Activated B cell treated with CpG ODN at 0.5 μM for 24 hours (primary cell): ENCODE measurements at places on chromosomes 13 and 19.

GRCh38 chr13:87120476-87120875 lies 550.7 kb upstream of the SLITRK5 start:
- no peak for DNase-seq
- H3K27me3 ChIP-seq, result no peaks in the 10 kb centered on the region
- no peaks in the 10 kb centered on the region for H3K36me3 ChIP-seq
- H3K4me1 ChIP-seq, result no peaks in the 10 kb centered on the region
- H3K4me3 ChIP-seq, result no peak overlapping the region
- H3K27ac ChIP-seq, result no peak overlapping the region

DNA sequence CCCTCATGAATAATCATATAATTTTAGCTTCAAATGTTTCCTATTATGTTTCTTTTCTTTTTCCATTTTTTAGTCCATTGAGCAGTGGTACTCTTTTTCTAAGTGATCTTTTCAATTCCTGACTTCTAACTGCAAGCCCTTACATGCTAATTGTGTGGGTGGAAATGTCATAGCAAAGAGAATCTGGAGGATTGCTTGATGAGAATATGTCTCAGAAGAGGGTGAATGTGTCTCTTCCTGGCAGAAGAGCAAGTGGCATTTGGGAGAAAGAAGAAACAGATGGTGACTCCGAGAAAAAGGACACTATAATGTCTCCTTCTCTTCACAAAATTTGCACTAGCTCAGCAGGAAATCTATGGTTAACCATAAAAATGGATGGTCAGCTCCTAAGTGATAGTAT lies 2320.0 kb downstream of the PCDH9 start:
- no peak for DNase-seq
- H3K27me3 ChIP-seq, result no peaks in the 10 kb centered on the region
- H3K4me3 ChIP-seq, result no peak overlapping the region
- no peak overlapping the region for H3K27ac ChIP-seq
- no peaks in the 10 kb centered on the region for H3K36me3 ChIP-seq

DNA sequence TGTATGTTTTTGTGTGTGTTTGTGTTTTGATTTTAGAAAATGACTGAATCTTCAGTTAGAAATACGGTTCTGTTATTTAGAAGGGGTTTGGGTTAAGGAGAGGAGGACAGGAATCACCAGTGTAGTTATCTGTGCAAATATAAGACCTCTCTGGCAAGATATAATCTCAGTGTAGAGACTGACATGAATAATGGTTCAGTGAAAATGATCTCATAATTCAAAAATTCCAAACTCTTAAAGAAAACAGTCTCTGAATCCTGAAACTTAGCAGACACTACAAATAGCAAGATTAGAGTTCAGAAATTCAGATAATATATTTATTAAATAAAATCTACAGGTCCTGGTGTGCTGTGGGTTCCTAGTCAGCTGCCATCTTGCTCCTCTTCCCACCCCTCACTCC lies 73.5 kb downstream of the PDS5B start:
- no peak overlapping the region for H3K27ac ChIP-seq
- no peaks in the 10 kb centered on the region for H3K27me3 ChIP-seq
- DNase-seq, result no peak
- peaks cover 3% of the 10 kb centered on the region for H3K4me1 ChIP-seq
- H3K36me3 ChIP-seq, result peaks cover 43% of the 10 kb centered on the region

DNA sequence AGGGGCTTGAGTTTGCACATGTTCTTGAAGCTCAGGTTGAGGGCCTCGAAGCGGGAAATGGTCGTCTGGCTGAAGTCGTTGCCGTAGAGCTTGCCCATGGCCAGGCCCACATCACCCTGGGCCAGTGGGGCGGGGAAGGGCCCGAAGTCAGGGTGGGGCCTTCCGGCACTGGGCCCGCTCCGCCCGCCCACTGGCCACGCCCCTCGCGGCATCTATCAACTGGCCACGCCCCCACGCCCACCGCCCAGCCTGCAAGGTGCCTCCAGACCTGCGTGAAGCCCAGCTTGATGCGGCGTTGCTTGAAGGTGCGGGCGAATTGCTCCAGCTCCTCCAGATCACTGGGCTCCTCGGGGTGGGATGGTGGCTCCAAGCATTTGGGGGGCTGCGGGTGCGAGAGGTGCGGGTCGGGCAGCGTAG lies 19.9 kb downstream of the ZNF574 start:
- H3K27ac ChIP-seq, result no peak overlapping the region
- H3K4me3 ChIP-seq, result no peak overlapping the region
- DNase-seq, result no peak
- H3K27me3 ChIP-seq, result no peaks in the 10 kb centered on the region
- H3K36me3 ChIP-seq, result peaks cover 77% of the 10 kb centered on the region

DNA sequence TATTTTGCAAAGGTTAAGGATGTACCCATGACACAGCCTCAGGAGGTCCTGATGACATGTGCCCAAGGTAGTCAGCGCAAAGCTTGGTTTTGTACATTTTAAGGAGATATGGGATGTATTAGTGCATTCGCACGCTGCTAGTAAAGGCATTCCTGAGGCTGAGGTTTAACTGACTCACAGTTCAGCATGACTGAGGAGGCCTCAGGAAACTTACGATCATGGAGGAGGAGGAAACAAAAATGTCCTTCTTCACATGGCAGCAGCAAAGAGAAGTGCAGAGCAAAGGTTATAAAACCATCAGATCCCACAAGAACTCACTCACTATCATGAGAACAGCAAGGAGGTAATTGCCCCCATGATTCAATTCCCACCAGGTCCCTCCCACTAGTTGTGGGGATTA lies 1017.4 kb downstream of the EFNB2 start:
- no peak for DNase-seq
- H3K4me3 ChIP-seq, result no peak overlapping the region
- no peaks in the 10 kb centered on the region for H3K27me3 ChIP-seq
- no peak overlapping the region for H3K27ac ChIP-seq

GRCh38 chr19:47142779-47143178 lies 12.1 kb downstream of the SAE1 start:
- H3K27me3 ChIP-seq, result no peaks in the 10 kb centered on the region
- no peak overlapping the region for H3K4me3 ChIP-seq
- DNase-seq, result no peak
- peaks cover 59% of the 10 kb centered on the region for H3K36me3 ChIP-seq

- H3K4me1 ChIP-seq, result peaks cover 10% of the 10 kb centered on the region
- no peaks in the 10 kb centered on the region for H3K36me3 ChIP-seq
- H3K4me3 ChIP-seq, result no peak overlapping the region
- no peak for DNase-seq
- no peak overlapping the region for H3K27ac ChIP-seq
- H3K27me3 ChIP-seq, result peaks cover 7% of the 10 kb centered on the region
Observed at GRCh38 chr19:44611812-44612295, 1.5 kb upstream of the IGSF23 start.

DNA sequence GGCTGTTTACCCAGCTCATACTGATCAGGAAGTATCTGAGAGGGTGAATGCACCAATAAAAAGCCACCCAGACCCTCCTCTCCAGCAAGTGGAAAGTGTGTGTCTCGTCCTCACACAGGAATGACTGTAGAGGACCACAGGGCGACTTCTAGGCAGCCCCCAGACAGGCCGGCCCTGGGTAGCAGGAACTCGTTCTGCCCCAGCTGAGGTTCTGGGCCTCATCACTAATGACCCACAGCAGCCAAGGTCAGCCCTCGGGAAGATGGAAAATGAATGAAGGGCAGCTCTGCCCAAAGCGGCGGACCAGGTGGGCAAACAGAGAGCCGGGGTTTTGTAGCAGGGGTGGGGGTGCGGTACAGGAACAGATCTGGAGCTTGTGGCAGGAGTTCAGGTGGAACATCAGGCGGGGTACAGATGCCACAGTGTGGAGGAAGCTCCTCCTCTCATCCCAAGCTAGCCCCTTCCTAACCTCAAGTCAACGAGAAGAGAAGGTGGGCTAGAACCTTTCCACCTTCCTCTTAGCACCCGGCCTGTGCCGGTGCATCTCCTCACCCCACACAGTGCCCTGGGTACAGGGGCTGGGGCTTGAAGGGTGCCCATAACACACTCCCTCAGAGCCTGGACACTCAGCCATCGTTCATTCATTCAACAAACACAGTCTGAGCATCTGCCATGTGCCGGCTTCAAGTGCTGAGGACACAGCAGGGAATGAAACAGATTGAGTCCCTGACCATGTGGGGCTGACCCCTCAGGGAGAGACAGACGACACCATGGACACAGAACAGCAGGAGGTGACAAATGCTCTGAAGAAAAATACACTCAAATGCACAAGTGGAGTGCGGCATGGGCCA lies 36.2 kb downstream of the RFX2 start:
- no peaks in the 10 kb centered on the region for H3K27me3 ChIP-seq
- H3K4me1 ChIP-seq, result peaks cover 8% of the 10 kb centered on the region
- no peak for DNase-seq
- no peak overlapping the region for H3K27ac ChIP-seq
- H3K4me3 ChIP-seq, result no peak overlapping the region

DNA sequence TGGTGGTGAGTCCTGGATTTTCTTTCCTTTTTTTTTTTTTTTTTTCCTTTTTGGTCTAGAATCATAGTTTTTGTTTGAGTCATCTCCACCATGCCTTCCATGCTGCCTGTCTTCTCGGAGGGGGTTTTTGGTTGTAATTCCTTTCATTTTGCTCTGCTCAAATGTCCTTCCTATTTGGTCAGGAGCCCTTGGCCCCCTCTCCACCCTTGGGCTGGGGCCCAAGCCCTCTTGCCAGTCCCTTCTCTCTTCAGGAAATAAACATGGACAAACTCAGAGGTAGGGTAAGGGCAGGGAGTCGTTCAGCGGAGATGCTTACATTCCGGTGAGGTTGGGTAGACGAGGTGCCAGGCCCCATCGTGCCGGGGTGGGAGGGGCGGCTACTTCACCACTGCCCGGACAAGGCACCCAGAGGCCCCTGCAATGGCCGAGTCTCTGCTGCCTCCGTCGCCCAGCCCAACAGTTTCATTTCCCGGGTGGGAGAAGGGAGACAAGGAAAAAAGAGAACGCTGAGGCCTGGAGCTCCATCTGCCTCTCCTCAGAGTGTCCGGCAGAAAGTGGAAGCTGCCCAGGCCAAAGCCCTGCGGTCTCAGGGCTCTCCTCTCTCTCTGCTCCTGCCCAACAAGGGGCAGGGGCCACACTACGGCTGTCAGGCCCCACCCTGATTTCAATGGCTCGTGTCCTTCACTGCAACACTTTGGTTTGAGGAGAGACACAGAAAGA lies 12.7 kb downstream of the ZNF574 start:
- peak overlapping the region; percentile 79 for H3K27ac ChIP-seq
- no peak for DNase-seq
- H3K27me3 ChIP-seq, result no peaks in the 10 kb centered on the region
- H3K4me3 ChIP-seq, result peak overlapping the region; percentile 11

DNA sequence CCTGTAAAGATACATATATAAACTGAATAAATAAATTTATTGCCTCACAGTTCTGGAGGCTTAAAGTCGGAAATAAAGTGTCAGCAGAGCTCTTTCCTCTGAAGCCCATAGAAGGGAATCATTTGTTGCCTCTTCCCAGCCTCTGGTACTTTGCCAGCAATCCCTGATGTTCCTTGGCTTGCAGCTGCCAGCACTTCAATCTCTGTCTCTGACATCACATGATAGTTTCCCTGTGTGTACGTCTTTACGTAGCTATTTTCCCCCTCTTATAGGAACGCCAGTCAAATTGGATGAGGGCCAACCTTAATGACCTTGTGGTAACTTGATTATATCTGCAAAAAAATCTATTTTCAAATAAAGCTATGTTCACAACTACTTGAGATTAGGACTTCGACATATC lies 250.9 kb downstream of the LIG4 start:
- H3K27ac ChIP-seq, result no peak overlapping the region
- no peaks in the 10 kb centered on the region for H3K27me3 ChIP-seq
- H3K4me1 ChIP-seq, result no peaks in the 10 kb centered on the region
- DNase-seq, result no peak
- H3K4me3 ChIP-seq, result no peak overlapping the region

DNA sequence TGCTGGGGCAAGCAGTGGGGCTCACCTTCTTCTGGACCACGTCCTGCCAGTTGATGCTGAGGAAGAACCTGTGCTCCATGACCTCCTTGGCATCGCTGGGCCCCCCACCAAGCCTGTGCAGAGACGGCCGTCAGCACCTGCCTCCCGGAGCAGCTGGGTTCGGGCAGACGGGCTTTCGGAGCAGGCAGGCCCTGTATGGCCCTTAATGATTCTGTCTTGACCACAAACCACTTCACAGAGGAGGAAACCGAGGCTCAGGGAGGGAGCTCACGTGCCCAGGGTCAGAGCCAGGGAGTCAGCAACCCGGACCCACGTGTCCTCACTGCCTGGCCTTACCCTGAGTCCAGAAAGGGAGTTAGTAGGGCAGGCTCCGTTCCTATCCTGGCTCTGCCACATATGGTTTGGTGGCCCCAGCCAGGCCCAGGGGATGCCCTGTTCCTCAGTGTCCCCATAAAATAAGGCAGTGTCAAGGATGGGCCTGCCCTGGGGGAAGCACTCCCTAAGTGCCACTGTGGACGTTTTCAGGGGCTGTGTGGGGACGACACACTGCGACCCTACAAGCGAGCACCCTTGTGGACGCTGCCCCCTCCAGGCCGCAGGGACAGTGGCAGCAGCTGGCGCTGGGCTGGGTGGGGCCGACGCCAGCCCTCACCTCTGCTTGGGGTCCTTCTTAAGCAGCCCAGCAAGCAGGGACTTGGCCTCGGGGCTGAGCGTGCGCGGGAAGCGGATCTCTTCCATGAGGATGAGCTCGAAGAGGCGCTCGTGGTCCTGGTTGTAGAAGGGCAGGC lies 8.9 kb upstream of the CCNP start:
- H3K4me1 ChIP-seq, result no peaks in the 10 kb centered on the region
- H3K27ac ChIP-seq, result no peak overlapping the region
- H3K36me3 ChIP-seq, result peaks cover 63% of the 10 kb centered on the region

DNA sequence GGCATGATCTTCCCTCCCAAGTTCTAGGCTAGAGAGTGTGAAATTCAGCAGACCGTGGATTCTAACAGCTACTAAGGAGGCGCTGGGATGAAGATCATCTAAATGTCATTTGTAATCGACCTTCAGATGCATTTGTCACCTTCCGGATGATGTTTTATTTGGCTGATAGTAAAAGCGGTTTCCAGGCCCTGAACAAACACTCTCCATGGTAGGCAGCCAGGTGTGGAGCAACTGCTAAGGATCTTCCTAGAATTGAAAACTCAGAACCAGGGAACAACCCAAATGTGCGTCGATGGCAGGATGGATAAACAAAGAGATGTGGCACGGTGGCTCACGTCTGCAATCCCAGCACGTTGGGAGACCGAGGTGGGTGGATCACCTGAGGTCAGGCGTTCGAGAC lies 107.2 kb upstream of the CACNA1A start:
- no peak overlapping the region for H3K27ac ChIP-seq
- H3K27me3 ChIP-seq, result peaks cover 8% of the 10 kb centered on the region
- DNase-seq, result no peak
- no peaks in the 10 kb centered on the region for H3K36me3 ChIP-seq
- no peaks in the 10 kb centered on the region for H3K4me1 ChIP-seq

- peaks cover 4% of the 10 kb centered on the region for H3K36me3 ChIP-seq
- no peak overlapping the region for H3K4me3 ChIP-seq
- H3K27ac ChIP-seq, result no peak overlapping the region
- H3K27me3 ChIP-seq, result no peaks in the 10 kb centered on the region
- no peak for DNase-seq
Observed at GRCh38 chr19:3465552-3465951, 14.8 kb downstream of the SMIM24 start.

- H3K4me1 ChIP-seq, result no peaks in the 10 kb centered on the region
- no peak overlapping the region for H3K4me3 ChIP-seq
- H3K27me3 ChIP-seq, result peaks cover 7% of the 10 kb centered on the region
- H3K36me3 ChIP-seq, result no peaks in the 10 kb centered on the region
- no peak for DNase-seq
Observed at GRCh38 chr13:44108331-44108858, 228.7 kb downstream of the LACC1 start.

- no peak overlapping the region for H3K4me3 ChIP-seq
- no peak for DNase-seq
- H3K36me3 ChIP-seq, result no peaks in the 10 kb centered on the region
- peaks cover 21% of the 10 kb centered on the region for H3K27me3 ChIP-seq
Observed at GRCh38 chr13:29480893-29481525, 114.5 kb downstream of the SLC7A1 start.

GRCh38 chr19:4342314-4342614 lies 1.1 kb upstream of the MPND start:
- H3K27me3 ChIP-seq, result no peaks in the 10 kb centered on the region
- peaks cover 36% of the 10 kb centered on the region for H3K4me1 ChIP-seq
- no peak for DNase-seq
- peak overlapping the region; percentile 91 for H3K4me3 ChIP-seq
